ENCODE measurements at places on chromosomes 13 and 19. TPM values are rescaled to one million over a fixed set of nuclear protein-coding genes. Genes with fewer than 3 reads are reported as not detected.
A peak's percentile ranks its signal among the peaks of the same experiment; 100 is the strongest.

- H3K27me3 ChIP-seq, result no peaks in the 10 kb centered on the region
- no peaks in the 10 kb centered on the region for H3K36me3 ChIP-seq
- no peak overlapping the region for H3K27ac ChIP-seq
Measured at GRCh38 chr19:7507884-7508283, 8.0 kb upstream of the ZNF358 start.

- no peaks in the 10 kb centered on the region for H3K4me1 ChIP-seq
- H3K36me3 ChIP-seq, result no peaks in the 10 kb centered on the region
- no peaks in the 10 kb centered on the region for H3K27me3 ChIP-seq
- no peak for DNase-seq
Measured at GRCh38 chr19:44024900-44025216, 321 bp upstream of the ZNF222 start.

DNA sequence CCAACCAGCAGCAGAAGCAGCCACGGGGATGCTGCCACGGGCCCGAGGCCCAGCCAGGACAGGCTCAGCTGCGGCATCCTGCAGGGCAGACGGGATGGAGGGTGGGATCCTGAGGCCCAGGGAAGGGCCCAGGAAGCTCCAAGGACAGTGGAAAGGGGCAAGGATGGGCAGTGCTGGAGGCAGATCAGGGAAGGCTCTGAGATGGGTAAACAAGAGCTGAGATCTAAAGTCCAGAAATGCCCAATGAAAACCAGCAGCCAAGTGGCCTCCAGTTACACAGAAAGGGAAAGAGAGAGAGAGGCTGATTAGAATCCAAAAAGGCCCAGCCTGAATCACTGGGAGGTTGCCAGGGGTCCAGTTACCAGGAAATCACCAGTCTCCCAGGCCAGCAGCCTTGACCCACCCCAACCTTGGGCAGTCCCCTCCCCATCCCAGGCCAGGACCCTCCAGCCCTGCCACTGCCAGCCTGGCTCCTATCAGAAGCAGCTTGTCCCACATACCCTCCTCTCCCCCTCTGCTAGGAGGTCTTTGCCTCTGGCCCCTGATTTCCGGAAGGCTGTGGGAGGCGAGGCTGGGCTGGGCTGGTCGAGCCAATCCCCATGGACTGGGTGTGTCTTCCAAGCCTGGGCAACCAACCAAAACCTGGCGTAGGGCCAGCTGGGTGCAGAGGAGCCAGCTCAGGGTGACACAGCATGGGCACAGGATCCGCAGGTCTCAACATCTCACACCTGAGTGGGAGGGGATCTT lies at the start of gene CYP4F11:
Gene CYP4F11 (minus strand): TSS at position 198 of the 747 bp plus-strand sequence. CDS start 121 bp downstream, at position 77.
- H3K27me3 ChIP-seq, result 0 out of 2 replicates have a peak, but pooled peaks cover 3% of the 10 kb centered on the region
- peak; percentile 46 for DNase-seq
- no peaks in the 10 kb centered on the region for H3K36me3 ChIP-seq
- H3K4me1 ChIP-seq, result peaks cover 6% of the 10 kb centered on the region

- H3K4me3 ChIP-seq, result no peak overlapping the region
- no peak overlapping the region for H3K27ac ChIP-seq
- no peak for DNase-seq
- no peaks in the 10 kb centered on the region for H3K4me1 ChIP-seq
- H3K36me3 ChIP-seq, result no peaks in the 10 kb centered on the region
- no peaks in the 10 kb centered on the region for H3K27me3 ChIP-seq
Measured at GRCh38 chr19:6556480-6557195, 25.8 kb downstream of the TNFSF9 start.

- H3K27ac ChIP-seq, result no peak overlapping the region
- no peak for DNase-seq
- H3K4me1 ChIP-seq, result peaks cover 25% of the 10 kb centered on the region
- no peak overlapping the region for H3K4me3 ChIP-seq
- peaks cover 17% of the 10 kb centered on the region for H3K36me3 ChIP-seq
- no peaks in the 10 kb centered on the region for H3K27me3 ChIP-seq
Measured at GRCh38 chr19:4671185-4671851, 1.2 kb upstream of the MYDGF start.

- H3K36me3 ChIP-seq, result peaks cover 17% of the 10 kb centered on the region
- no peak overlapping the region for H3K27ac ChIP-seq
- peaks cover 21% of the 10 kb centered on the region for H3K4me1 ChIP-seq
- H3K4me3 ChIP-seq, result no peak overlapping the region
Measured at GRCh38 chr19:36142046-36142445, 2.2 kb downstream of the CAPNS1 start.

GRCh38 chr19:41098762-41099161 lies 10.5 kb downstream of the CYP2A13 start:
- H3K4me1 ChIP-seq, result no peaks in the 10 kb centered on the region
- no peak overlapping the region for H3K4me3 ChIP-seq
- DNase-seq, result no peak
- no peak overlapping the region for H3K27ac ChIP-seq
- H3K27me3 ChIP-seq, result no peaks in the 10 kb centered on the region

DNA sequence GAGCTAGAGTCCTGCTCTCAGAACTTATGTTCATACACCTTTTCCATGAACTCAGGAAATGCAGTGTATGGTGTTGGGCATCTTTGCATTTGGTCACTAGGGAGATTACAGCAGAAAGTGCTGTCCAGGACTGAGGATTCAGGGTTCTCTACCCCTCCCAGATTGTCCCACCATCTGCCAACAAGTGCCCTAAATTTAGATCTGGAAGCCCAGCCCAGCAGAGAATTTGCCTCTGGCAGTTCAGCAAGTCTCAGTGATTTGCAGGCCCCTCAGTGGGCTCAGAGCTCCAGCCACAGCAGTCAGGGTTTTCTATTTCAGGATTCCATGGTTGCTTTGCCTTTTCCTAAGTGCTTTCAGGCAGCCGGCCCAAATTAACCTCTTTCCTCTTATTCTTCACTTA lies 23.4 kb downstream of the CNFN start:
- peaks cover 5% of the 10 kb centered on the region for H3K36me3 ChIP-seq
- no peaks in the 10 kb centered on the region for H3K4me1 ChIP-seq
- H3K4me3 ChIP-seq, result no peak overlapping the region
- H3K27ac ChIP-seq, result no peak overlapping the region
- DNase-seq, result no peak

- DNase-seq, result no peak
- H3K27ac ChIP-seq, result no peak overlapping the region
- H3K4me3 ChIP-seq, result no peak overlapping the region
- H3K36me3 ChIP-seq, result peaks cover 10% of the 10 kb centered on the region
- no peaks in the 10 kb centered on the region for H3K27me3 ChIP-seq
Measured at GRCh38 chr19:46718934-46719622, 2.2 kb upstream of the PRKD2 start.

DNA sequence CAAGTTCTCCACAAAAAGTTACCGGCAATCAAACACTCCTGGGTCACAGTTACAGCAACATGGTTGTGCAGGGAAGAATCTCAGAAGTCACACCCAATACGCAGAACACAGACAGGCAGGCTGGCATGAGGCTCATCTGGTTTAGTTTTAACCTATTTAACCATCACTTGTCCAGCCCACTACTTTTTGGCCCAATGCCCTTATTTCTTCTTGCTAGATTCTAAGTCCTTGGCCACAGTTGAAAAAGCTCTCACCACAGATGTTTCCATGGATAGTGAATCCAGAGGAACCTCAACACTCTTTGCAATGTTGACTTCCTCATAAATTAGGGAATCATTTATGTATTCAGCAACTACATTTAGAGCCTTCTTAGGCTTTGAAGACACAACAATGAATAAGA lies 50.7 kb upstream of the FNDC3A start:
- no peaks in the 10 kb centered on the region for H3K27me3 ChIP-seq
- H3K36me3 ChIP-seq, result no peaks in the 10 kb centered on the region
- DNase-seq, result no peak
- H3K4me3 ChIP-seq, result no peak overlapping the region

DNA sequence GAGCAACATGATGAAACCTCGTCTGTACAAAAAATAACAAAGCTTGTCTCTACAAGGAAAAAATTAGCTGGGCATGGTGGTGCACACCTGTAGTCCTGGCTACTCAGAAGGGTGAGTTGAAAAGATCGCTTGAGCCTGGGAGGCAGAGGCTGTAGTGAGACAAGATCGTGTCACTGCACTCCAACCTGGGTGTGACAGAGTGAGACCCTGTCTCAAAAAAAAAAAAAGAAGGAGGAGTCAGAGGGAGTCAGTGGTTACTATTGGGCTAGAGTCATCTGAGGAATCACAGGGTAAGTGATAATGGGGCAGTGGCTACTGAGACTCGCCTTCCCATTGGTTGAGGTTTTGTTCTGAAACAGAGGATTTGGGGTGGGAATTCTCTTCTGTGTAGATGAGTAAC lies 1.9 kb upstream of the GPI start:
- peaks cover 14% of the 10 kb centered on the region for H3K36me3 ChIP-seq
- H3K27ac ChIP-seq, result no peak overlapping the region
- H3K4me1 ChIP-seq, result peaks cover 32% of the 10 kb centered on the region
- H3K4me3 ChIP-seq, result no peak overlapping the region

DNA sequence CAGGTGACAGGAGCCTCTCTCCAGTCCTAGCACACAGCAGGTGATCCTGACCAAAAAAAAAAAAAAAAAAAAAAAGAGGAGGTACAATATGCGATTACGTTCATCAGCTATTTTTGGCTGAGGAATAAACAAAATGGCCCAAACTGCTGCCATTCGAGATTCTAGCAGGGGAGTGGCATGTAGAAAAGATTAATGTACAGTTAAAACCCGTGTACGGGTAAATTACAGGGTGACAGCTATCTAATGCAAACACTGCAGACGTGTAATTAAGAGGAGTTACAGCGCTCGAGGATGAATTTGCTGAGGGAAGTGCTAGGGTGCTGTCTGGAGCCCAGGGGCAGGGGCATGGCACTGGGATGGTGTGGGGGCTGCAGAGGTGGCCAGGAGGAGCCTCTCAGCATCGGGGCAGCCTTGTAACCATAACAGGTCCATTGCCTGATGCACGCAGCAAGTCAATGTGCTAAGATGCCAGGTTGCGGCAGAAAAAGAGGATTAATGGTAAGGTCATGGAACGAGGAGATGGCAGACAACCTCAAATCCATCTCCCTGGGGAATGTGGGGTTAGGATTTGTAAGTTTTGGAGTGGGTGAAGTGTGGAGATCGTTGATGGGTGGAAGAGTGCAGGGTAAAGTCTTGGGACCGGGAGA lies 17.4 kb downstream of the CHST8 start:
- peaks cover 11% of the 10 kb centered on the region for H3K27me3 ChIP-seq
- no peak for DNase-seq
- no peak overlapping the region for H3K27ac ChIP-seq
- H3K4me3 ChIP-seq, result no peak overlapping the region
- no peaks in the 10 kb centered on the region for H3K4me1 ChIP-seq

DNA sequence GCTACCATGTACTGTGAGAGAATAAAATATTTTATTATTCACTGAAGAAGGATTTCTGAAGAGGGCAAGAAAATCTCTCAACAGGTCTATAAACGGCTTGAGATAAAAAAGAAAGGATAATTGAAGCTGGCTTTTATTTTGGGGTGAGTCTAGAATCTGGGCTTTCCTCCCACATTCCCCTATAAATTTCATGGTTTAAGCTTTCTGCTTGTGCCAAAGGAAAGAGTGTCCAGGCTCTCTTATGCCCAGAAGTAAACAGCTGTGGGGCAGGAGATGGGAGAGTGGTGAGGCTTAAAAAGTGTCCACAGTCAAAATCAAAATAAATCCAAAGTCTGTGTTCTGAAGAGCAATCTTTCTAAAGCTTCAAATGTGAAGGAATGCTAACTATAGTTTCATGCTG lies 942.2 kb upstream of the MIR17HG start:
- H3K4me3 ChIP-seq, result no peak overlapping the region
- H3K27me3 ChIP-seq, result no peaks in the 10 kb centered on the region
- no peak overlapping the region for H3K27ac ChIP-seq
- DNase-seq, result no peak
- H3K4me1 ChIP-seq, result no peaks in the 10 kb centered on the region

GRCh38 chr19:2049741-2050348 lies 1.2 kb downstream of the MKNK2 start:
- no peaks in the 10 kb centered on the region for H3K36me3 ChIP-seq
- peaks cover 31% of the 10 kb centered on the region for H3K4me1 ChIP-seq
- H3K4me3 ChIP-seq, result peak overlapping the region; percentile 80
- peak overlapping the region; percentile 14 for H3K27ac ChIP-seq
- DNase-seq, result peak; percentile 67

The FSD1 gene
- 11.3 TPM for total RNA-seq

The MYH14 gene
- total RNA-seq, result 28.5 TPM

The SYNGR4 gene
- not detected for total RNA-seq

The PTPRH gene
- total RNA-seq, result 10.9 TPM

The ZNF580 gene
- total RNA-seq, result 15.2 TPM

The CLIP3 gene
- 0.07 TPM for total RNA-seq
